ENCODE measurements at places on chromosomes 2 and 18. TPM values are rescaled to one million over a fixed set of nuclear protein-coding genes. Genes with fewer than 3 reads are reported as not detected.

The MEX3C gene
- 38.0 TPM for total RNA-seq

The PNKD gene
- total RNA-seq: 43.2 TPM

The NR4A2 gene
- total RNA-seq: 2.8 TPM

The CYP26B1 gene
- total RNA-seq: 1.2 TPM

The INHBB gene
- total RNA-seq: 9.8 TPM

The PPP1R1C gene
- total RNA-seq: 0.11 TPM

The TMEM37 gene
- 1.7 TPM for total RNA-seq

The ARHGAP28 gene
- 0.52 TPM for total RNA-seq

The VWC2L gene
- total RNA-seq: 0.11 TPM

The DUSP2 gene
- 2.2 TPM for total RNA-seq

The COL4A4 gene
- 7.0 TPM for total RNA-seq
